ENCODE measurements at places on chromosomes 3 and 15. TPM values are rescaled to one million over a fixed set of nuclear protein-coding genes. Genes with fewer than 3 reads are reported as not detected.

WDR93 gene
- total RNA-seq: 0.32 TPM

STRIT1 gene
- not detected for total RNA-seq

UNC45A gene
- 52.9 TPM for total RNA-seq

GOLGA8B gene
- 39.8 TPM for total RNA-seq

LEKR1 gene
- 1.2 TPM for total RNA-seq

ALG3 gene
- 34.1 TPM for total RNA-seq

GOLGA8R gene
- 2.6 TPM for total RNA-seq

NMNAT3 gene
- total RNA-seq: 4.6 TPM

A4GNT gene
- total RNA-seq: not detected

DNA sequence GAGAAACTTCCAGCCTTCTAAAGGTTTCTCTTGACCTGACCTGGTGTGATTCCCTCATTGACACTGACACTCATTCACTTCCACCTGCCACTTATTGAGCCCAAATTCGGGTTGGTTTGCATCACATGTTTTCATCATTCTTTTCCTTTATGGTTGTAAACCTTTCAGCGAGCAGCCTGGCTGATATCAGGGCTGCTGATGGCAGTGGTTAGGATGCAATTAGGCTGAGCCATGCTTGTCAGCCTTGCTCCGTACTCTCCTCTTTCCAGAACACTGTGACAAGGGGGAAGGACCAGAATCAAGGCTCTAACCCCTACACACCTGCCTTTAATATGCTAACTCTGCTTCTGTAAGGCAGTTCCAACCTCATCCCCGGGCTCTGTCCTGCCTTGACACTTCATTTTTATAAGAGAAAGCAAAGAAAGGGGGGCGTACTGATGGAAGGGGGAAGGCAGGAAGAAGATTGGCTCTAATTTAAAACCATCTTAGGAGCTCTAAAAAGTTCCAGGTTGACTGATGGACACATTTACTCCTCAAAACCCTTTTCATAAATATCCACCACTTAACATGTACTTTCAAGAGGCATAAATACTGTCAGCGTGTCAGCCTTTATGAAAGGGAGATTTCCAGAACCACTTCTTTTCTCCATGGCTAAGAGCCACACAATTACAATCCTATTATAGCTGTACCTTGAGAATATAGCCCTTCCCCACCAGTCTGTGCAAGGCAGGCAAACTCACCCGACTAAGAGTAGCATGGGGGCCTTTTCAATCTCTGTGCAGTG, 5.7 kb downstream of the NMNAT3 start:
- no peak for DNase-seq

GRCh38 chr3:191151653-191152052, 47.4 kb upstream of the OSTN start:
- no peak for DNase-seq

- no peak for DNase-seq
Observed at GRCh38 chr3:171776839-171777583, 33.3 kb downstream of the PLD1 start.

GRCh38 chr3:12752809-12753208, 6.2 kb downstream of the TMEM40 start:
- no peak for DNase-seq

DNA sequence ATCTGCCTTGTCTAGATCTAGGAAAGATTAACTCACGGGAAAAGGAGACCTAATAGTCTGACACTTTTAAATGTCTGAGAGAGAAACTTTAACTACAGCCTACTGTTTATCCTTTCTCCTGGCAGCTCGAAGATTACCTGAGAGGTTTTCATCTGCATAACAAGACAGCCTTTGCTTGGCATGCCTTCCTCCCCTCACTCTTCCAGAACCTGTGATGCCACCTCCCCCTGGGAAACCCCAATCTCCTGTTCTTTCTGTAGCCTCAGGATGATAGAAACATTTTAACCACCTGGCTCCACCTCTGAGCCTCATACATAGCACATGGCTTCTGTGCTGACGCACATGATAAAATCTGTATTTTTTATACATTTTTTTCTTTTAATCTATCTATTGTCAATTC, 420.8 kb downstream of the CNTN6 start:
- no peak for DNase-seq

- DNase-seq: no peak
Observed at GRCh38 chr15:63968122-63968524, 78.2 kb downstream of the DAPK2 start.

DNA sequence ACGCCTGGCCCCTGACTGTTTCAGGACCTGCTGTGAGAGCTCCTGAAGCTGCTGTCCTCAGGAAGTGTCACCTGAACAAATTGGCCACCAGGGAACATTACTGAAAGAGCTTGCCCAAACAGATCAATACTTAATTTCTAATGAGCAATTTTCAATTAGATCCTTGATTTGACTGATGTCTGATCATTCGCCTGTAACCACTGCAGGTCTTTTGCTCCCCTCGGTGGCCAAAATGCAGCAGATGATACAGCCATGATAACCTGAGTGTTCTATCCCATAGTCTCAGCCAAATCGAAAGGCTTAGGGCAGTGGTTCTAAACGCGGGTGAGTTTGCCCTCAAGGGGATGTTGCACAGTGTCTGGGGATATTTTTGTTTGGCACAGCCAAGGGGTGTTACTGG, 57.6 kb upstream of the MEX3B start:
- no peak for DNase-seq

GRCh38 chr3:171326717-171327440, 133.3 kb downstream of the TNIK start:
- DNase-seq: no peak

- no peak for DNase-seq
Observed at GRCh38 chr15:91553196-91553854, 300.2 kb upstream of the SLCO3A1 start.

GRCh38 chr3:181558870-181559269, 152.9 kb upstream of the SOX2 start:
- no peak for DNase-seq

- DNase-seq: peak; percentile 69
Observed at GRCh38 chr3:14765576-14766427, 53.0 kb upstream of the FGD5 start.

- no peak for DNase-seq
Observed at GRCh38 chr3:30730967-30731366, 124.6 kb downstream of the TGFBR2 start.

DNA sequence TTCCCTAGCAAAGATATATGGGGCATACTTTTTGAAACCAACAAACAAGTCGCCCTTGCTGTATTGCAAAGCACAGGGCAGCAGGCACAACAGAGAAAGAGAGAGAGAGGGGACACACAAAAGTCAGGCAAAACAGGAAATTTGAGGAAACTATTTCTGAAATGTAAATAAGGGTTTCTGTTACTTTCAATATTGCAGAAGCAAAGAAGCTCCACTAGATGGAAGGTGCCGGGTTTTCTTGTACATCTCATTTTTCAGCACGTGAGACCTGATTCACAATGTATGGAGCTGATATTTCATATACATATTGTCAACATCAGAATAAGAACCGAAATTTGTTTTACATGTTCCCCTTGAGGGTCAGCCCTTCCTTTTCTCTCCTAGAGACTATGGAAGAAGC, 127.4 kb downstream of the FOXP1 start:
- no peak for DNase-seq

- DNase-seq: no peak
Observed at GRCh38 chr3:46378426-46378942, 7.7 kb downstream of the CCR5 start.

DNA sequence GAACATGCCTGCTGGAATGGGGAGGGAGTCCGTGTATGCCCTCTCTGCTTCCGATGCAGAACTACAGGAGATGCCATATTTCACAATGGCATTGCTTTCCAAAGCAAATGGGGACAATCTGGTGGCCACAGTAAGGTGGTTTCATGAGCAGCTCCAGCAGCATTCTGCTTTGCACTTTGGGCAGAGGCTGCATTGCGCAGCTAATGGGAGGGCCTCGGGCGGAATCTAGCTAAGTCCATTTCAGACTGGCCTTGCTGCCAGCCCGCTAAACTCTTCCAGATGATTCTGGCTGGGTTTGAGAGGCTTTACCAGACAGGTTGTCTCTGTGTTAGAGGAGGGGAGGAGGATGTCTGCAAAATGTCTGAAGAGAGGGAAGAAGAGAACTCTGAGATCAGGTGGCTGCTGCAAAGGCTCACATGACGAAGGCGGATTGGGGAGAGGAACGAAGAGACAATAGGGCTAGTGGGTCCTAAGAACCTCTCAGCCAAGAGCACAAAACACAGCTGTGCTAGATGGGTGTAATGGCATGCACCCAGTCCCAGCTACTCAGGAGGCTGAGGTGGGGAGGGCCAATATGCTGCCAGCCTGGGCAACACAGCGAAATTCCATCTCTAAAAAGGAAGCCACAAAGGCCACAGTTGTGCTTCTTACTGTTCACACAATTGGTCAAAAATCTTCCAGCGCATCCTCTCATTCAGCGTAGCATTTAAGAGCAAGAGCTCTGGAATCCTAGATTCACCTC, 63.7 kb downstream of the BDH1 start:
- no peak for DNase-seq

DNA sequence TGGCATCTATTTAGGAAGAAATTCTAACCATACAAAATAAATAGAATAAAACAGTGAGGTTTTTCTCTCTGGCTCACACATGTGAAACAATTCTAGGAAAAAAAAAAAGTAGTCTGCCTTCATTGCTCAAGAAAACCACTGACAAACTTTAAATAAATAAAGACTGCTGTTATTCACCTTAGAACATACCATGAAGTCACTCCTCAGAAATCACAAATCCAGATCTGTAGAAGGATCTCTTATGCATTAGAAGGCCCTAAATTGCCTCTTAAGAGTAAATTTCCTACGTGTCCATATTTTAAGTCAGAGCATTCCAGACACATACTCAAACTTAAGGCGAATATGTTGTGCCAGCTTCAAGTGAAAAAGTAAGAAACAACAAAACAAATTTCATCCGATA, 217.3 kb downstream of the ZIC4 start:
- no peak for DNase-seq

- no peak for DNase-seq
Observed at GRCh38 chr3:135503065-135503759, 462.3 kb upstream of the PPP2R3A start.

DNA sequence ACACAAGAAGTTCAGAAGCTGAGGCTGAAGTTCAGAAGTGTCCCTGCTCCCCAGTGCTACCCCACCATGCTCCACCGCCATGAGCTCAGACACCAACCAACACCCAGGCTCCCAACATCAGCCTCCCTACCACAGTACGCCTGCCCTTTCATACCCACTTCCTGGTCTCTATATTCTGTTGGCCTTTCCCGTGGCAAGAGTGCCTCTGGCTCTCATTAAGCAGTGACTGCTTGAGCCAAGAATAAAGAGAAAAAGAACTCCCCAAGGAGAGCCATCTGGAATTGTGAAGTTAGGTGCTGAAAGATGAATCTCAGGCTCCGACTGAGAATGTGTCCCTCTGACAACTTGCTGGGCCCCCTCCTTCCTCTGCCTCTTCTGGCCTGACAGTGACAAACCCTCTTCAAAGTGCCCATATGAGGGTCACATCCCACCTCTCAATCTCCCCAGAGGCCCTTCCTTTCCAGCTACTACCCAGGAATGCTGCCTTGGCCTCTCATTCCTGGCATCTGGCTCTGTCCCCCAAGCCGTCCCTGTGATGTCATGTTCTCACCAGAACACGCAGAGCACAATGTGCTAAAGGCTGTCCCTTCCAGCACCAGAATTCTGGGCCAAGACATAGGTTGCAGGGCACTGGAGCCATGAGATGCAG, 306.8 kb downstream of the NTRK3 start:
- no peak for DNase-seq

DNA sequence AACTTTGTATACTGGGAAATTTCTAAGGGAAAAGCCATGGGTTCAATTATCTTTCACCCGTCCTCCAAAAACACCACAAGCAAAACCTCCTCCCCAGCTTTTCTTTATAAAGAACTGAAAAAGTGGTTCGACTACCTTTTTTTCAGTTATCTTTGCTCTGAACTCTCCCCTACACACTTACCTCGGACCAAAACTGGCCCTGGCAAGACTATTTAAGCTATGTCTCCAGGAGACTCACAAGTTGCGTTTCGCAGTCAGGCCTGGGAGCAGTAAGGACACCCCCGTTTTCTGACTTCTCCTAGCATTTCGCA, 645 bp downstream of the COPS2 start:
- no peak for DNase-seq

- DNase-seq: no peak
Observed at GRCh38 chr15:73765778-73766177, 12.6 kb upstream of the INSYN1 start.

GRCh38 chr3:98695796-98696195, 67.3 kb upstream of the ST3GAL6 start:
- no peak for DNase-seq

GRCh38 chr15:52068004-52068615, 44.5 kb downstream of the BCL2L10 start:
- DNase-seq: no peak
